ENCODE measurements at places on chromosomes 2 and 18. TPM values are rescaled to one million over a fixed set of nuclear protein-coding genes. Genes with fewer than 3 reads are reported as not detected.

- peak; percentile 61 for DNase-seq
These were observed 105.2 kb downstream of the NETO1 start for GRCh38 chr18:72762515-72763122.

The VIT gene
- 0.08 TPM for polyA plus RNA-seq

GRCh38 chr2:199696048-199696447, 154.9 kb downstream of the FTCDNL1 start:
- no peak for DNase-seq

DNA sequence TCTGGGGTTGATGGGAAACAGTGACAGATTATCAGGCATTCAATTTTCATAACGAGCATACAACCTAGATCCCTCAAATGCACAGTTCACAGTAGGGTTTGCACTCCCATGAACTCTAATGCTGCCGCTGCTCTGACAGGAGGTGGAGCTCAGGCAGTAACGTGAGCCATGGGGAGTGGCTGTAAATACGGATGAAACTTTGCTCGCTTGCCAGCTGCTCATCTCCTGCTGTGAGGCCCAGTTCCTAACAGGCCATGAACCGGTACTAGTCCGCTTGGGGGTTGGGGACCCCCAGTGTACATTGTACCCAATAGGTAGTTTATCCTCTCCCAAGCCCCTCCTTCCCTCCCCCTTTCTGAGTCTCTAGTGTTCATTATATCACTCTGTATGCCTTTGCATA, 94.6 kb downstream of the PTH2R start:
- no peak for DNase-seq

DNA sequence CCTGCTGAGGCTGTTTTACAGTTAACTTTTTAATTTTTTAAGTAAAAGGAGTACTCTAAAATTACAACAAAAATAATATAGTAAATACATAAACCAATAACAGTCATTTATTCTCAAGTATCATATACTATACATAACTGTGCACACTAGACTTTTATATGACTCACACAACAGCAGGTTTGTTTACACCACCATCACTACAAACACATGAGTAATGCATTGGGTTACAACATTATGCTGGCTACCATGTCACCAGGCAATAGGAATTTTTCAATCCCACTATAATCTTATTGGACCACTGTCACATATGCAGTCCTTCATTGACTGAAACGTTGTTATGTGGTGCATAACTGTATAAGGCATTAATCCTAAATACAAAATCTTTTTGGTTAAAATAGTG, 42.5 kb downstream of the RASGRP3 start:
- peak; percentile 46 for DNase-seq

- DNase-seq: no peak
These were observed 6.7 kb downstream of the NAB1 start for GRCh38 chr2:190655570-190655969.

The DSC2 gene
- polyA plus RNA-seq: 15.1 TPM

DNA sequence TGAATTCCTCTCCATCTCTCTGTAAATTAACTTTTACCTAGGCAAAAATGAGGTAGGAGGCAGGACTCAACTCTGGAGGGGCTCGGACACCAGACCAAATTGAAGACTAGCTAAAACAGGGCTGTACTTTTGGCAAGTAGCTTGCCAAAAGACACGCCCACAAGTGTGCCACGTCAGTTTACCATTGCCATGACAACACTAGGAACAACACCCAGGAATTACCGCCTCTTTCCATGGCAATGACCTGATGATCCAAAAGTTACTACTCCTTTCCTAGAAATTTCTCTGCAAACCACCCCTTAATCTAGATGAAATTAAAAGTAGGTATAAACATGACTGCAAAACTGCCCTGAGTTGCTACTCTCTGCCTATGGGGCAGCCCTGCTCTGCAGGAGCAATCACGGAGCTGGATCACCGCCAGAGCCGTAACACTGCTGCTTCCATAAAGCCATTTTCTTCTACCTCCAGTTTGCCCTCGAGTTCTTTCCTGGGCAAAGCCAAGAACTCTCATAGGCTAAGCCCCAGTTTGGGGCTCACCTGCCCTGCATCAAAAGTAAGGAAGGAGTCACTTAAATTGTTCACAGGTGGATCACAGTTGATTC, 66.0 kb upstream of the FAM136A start:
- DNase-seq: peak; percentile 50

DNA sequence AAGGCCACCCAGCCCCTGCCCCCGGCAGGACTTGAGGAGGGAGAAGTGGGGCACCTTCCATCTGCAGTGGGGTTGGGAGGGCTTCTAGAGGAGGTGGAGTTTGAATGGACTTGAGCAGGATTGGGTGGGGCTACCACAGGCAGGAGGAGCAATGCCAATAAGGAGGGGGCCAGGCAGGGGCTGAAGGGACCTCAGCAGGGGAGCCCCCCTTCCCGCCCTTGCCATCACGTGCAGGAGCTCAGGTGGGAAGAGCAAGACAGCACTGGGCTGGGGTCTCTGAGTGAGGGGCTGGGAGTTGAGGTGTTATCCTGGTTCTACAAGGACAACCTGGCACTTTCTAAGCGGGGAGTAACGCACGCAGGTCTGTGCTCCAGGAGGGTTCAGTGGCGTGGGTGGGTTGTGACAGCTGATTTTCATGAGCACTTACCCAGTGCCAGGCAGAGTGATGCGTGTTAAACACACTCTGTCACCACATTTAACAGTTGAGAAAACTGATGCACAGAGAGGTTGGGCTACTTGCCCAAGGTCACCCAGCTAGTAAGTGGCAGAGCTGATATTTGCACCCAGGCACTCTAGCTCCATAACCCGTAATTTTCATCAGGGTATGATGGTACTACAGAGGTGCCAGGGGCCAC, 4.8 kb downstream of the CHRND start:
- DNase-seq: no peak

The UPP2 gene
- polyA plus RNA-seq: not detected

DNA sequence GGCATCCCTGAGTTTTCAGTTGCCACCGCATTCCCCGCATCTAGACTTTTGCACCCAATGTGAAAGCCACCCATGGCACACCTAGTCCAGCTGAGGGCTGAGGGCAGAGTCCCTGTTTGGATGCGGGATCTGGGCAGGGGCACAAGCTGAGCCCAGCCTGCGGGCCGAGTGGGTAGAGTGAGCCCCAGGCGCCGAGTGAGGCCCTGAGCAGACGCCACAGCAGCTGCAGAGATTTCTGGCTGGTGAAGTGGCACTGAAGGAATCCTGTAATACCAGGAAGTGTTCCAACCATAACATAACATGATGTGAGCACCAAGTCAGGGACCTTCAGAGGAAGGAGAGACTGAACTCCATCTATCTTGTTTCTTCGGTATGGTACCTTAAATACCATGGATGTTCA, 27.7 kb upstream of the FRZB start:
- no peak for DNase-seq

- DNase-seq: no peak
These were observed 89.8 kb downstream of the ZNF516 start for GRCh38 chr18:76405280-76405679.

The MYO5B gene
- 13.1 TPM for polyA plus RNA-seq

DNA sequence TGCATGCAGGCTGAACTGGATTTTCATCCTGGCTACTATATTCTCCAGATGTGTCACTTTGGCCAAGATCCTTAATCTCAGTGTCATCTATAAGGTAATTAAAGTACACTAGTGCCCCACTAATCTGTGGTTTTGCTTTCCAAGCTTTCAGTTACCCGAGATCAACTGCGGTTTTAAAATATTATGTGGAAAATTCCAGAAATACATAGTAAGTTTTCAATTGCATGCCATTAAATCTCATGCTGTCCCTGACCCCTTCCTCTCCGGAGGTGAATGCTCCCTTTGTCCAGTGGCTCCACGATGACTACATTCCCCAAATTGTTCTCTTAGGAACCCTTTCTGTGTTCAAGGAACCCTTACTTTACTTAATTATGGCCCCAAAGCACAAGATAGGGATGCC, 5.3 kb upstream of the TYMS start:
- DNase-seq: no peak
